ENCODE measurements at places on chromosomes 2 and 18.

DNA sequence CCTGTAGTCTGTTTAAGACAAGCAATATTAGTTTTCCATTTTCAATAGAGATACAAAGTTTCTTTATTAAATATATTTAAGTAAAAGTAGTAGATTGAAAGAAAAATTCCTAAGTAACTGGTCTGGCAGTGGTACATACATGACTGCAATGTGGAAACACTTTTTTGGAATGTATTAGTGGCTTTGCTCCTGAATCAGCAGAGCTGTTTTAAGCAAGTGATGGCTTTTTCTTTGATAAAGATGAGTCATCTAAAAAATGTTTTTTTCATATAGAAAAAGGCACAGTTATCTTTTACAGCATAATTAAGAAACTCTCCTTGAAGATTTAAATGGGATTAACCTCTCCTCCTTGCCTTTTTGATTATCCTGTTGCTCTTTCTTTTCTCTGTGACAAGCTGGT is 34.9 kb downstream of the KDM3A start:
- peak; percentile 5 for DNase-seq

DNA sequence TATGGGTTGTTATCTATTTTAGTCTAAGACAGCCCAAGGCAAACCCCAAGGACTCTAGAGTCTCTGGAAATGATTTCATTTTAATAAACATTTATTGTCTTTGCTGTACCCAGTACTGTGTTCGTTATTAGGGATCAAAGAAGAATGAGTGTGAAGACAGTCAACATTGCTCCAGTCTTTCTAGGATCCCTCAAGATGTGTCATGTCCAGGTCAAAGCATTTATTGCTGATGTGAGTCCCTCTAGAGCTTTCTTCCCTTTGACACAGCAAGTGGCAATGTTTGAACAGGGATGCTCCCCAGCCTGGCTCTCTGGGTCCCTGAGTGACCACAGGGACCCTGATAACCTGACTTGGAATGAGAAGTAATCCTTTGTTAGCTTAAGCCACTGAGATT is 123.1 kb upstream of the STK17B start:
- DNase-seq: no peak

- no peak for DNase-seq
Observed at GRCh38 chr2:96913398-96914202, 43.7 kb upstream of the SEMA4C start.

DNA sequence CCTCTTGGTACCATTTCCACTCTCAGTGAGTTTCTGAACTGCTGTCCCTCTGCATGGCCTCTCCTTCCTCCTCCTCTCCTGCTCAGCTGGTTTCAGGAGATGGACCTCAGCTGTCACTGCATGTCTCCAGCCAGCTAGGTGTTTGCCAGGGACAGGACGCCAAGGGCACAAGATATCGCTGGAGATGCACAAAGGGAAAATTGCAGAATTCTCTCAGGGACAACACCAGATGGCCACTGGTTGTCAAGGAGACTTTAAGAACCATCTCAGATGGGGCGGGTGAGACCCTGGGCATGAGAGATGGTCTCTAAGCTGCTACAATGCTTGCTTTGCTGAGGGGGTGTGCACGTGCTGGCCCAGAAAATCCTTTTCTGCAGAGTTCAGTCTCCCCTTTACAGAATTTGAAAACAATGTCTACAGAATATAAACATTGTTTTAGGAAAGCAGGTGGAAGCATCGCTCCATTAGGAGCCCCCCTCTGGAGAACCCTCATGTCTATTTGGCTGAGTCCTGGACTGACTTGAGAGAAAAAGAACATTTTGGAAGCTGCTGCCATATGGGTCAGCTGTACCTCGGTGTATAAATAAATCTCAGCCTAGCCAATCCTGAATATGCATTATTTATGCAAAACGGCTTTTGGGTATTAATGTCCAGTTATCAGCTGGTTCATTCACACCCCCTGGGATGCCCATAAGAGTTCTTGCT is 57.8 kb upstream of the SPP2 start:
- no peak for DNase-seq

DNA sequence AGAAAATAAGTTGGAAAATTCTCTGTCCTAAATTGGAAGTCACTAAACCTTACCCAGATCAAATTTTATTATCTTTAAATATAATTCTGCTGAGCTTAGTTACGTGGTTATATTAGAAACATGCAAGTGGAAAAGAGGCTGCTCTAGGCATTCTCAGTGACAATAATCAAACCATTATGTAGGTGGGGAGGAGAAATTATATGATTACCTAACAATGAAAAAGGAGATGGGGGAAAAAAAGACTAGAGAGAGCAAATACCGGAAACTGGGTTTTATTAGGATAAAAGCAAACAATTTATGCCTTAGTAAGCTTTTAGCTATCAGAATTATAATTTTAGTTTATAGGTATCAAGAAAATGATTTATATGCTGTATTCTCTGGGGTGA is 53.2 kb downstream of the PHLPP1 start:
- DNase-seq: no peak

DNA sequence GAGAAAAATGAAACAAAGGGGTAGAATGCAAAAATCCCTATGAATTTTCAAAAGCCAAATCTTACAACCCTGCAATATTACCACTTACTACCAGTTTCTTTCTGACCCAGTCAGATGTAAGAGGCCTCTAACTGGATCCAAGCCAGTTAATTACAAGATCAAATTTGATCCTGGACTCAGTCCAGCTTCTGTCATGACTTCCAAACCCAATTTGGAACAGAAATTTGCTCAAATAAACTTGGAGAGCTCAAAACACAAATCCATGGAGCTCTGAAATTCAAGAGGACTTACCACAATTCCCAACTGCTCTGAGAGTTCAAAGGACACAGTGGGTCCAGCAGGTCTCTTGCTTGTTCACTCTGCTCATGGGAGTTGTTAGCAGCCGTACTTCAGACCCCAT is 1271.7 kb upstream of the SLC39A10 start:
- no peak for DNase-seq
